ENCODE measurements at places on chromosomes 1 and 21.

DNA sequence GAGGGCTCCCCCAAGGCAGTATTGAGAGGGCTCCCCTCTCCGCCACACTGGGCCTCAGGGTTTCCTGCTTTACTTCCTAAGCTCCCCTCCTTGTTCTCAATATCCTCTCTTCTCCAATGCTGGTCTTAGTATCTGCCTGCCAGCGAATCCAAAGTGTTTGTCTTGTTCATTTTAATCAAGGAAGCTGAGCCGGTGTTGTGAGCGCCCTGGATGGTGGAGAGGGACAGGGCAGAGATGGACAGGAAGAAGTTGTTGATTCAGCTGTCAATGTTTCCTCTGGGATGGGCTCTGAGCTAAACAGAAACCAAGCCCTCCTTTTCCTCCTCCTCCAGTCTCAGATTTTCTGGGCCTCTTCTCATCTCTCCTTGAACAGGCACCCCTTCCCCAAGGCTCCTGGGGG, 5.4 kb downstream of the OLFML3 start:
- DNase-seq = no peak

DNA sequence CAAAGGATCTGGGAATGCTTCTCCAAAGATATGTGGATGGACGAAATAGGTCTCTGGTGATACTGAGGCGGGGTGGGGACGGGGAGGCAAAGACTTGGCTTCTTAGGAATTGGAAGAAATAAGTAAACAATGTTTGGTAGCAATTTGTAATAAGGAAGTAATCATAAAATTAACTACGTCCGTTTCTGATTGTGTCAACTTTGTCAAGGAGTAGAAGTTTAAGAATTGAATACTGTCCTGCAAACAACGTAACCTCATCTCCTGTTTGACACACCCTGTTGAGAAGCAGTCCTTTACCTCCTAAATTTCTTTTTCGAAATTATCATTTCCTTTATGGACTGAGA, 471 bp downstream of the POLR3C start:
- DNase-seq = no peak

GRCh38 chr1:60936591-60937342, 145.6 kb upstream of the NFIA start:
- DNase-seq = no peak

DNA sequence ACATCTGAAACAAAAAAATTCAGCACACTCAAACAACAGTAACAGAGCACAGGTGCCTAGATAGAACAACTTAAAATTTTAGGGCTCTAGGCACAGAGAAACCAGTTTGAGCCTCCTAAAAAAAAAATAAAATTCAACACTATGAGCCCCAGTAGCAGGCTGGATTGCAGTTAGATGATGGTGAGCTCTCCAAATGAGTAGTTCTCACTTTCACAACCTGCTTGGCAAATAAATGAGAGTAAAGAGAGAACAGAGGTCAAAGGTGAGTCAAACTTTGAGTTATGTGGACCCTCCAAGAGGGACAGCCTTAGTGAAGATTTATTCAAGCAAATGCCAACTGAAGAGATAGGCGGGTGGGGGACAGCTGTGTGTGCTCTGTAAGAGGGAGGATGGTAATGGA, 3.6 kb downstream of the BEND5 start:
- DNase-seq = no peak

- no peak for DNase-seq
Measured at GRCh38 chr1:206516728-206516990, 9.3 kb downstream of the RASSF5 start.

DNA sequence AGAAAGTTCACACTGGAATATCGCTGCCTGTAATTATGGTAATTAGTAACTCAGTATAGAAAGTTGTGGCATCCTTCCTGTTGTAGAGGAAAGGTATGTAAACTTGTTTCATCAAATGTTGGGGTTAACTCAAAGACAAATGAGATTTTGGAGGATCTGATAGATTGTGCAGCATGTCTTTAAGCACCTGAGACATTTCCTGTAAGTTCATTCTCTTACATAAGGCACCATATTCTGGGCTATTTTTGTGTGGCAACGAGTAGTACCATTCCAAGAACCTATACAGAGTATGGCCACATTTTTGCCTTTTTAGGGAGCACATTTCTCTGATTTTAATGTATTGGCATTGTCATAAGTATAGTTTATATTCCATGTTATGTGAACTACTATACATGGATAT, 88.8 kb downstream of the CDC14A start:
- no peak for DNase-seq

DNA sequence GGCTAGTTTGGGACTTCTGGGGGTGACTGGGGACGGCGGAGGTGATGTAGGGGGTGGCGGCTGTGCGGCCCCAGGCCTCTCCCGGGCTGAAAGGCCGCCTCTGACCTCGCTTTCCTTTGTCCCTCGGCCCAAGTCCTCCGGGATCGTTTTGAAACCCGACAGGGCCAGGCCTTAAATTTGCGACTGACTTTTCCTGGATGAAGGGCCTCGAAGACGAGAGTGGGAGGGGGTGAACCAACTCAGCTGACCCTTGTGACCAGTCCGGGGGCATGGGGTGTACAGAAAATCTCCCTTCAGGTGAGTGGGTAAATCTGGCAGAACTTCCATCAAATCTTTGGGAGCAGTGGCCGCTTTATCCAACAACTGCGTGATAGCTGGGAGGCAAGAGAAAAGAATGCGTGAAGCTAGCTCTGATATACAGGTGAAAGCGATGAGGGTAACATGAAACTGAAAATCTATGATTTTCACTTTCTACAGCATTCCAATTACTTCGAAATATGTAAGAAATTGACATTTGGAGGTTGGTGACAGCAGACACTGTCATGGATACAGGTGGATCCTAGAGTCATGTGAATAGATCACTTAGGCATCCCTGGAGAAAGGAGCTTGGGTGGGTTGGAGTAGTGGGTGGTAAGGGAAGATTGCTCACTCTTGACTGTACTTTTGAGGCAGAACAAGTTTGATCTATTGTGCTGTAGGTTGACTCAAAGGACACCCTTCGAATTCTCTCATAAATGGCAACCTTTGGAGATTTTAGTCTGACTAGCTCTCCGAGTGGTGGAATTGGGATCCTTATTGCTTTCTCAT, 885 bp downstream of the AHCYL1 start:
- DNase-seq = no peak
